ENCODE measurements at places on chromosomes 13 and 19.

GRCh38 chr13:26998292-26998691 is 173.3 kb downstream of the USP12 start:
- no peak for DNase-seq

DNA sequence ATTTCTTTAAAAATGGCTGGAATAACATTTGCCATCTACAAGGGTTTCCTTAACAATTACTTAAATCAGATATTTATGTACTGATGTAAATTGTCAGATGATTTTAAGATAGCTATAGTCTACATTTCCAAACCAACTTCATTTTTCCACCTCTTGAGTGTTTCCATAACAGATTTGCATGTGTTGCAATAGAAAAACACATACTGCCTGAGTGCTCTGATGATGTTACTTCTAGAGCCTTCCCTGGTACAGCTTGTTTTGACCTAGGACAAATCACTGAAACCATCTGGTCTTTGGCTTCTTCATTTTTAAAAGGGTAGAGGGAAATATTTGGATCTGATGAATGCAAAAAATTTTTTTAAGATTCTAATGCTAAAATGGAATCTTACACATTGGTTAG is 245.9 kb downstream of the PCDH9 start:
- DNase-seq: no peak

- no peak for DNase-seq
Observed at GRCh38 chr19:5114727-5115126, 145.8 kb downstream of the KDM4B start.

GRCh38 chr19:43229315-43229714 is 23.9 kb upstream of the PSG4 start:
- no peak for DNase-seq

DNA sequence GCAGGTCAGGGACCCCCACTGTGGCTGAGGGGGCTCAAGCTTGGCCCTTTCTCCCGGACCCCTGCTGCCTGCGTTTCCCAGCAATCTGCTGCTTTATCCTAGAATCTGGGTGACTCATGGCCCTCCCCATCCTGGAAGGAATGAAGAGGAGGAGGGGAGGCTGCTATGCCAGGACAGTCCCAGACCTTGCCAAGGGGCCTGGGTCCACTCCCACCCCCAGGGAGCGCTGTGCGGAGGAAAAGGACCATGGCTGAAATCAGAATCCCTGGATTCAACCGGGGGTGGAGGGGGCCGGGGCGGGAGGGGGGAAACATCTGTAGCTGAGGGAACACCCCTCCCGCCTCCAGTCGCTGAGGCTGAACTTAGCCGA is 20.5 kb downstream of the ZNF114 start:
- peak; percentile 11 for DNase-seq

GRCh38 chr13:98994896-98995295 is 17.0 kb upstream of the DOCK9 start:
- DNase-seq: no peak

DNA sequence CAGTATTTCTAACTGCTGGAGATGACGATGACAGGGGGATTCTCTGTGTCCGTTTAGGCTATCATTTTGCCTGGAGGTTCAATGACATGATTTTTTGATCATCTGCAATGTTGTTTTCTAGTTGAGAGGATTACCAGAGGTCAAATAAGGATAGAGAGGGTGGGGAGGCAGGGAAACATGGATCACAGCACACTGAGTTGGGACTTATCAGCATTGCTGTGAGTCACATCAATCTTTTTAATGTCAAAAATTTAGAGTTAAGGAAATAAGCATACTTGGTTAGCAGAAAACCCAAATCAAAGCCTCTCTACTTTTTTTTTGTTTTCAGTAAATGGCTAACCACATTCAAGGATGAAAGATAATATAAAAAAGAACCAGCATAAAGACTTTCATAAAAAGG is 43.0 kb upstream of the CSNK1A1L start:
- DNase-seq: no peak

- no peak for DNase-seq
Observed at GRCh38 chr13:36945078-36945477, 25.0 kb upstream of the SMAD9 start.

GRCh38 chr13:97228850-97229521 is 6.9 kb downstream of the MBNL2 start:
- DNase-seq: no peak
